T-cell (primary cell): ENCODE measurements at places on chromosomes 12 and 14.

DNA sequence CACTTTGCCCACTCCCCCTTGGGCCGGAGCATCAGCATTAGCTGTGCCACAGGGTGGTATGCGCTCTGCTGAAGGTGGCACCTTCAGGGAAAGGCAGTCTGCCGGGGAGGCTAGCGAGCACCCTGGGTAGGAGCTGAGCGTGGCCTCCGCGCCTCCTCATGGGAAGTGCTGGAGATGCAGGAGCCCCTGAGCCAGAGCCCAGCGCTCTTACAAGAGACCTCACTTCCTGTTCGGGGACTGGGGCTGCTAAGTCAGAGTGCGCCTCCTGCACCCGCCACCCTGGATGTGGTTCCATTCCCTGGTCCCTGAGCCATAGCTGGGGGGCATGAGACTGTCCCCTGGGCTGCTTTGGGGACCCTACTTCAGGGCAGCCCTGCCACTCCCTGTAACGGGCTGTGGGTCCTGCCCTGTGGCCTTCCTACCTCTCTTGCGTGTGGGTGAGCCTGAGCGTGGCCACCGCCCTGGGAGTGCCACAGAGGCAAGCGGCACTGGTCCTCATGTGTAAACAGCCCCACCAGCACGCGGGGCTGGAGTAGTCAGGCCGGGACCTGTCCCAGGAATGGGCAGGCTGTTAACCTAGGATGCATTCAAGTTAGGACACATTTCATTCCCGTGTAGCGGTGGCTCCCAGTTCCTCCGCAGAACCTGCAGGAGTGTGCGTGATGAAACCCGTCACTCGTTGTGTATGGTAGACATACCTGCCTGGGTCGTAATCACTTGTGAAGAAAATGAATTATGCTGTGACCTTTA, 19.4 kb downstream of the COA8 start:
- no peaks in the 10 kb centered on the region for H3K27me3 ChIP-seq
- H3K27ac ChIP-seq = no peak overlapping the region
- H3K4me3 ChIP-seq = no peak overlapping the region
- peaks cover 25% of the 10 kb centered on the region for H3K36me3 ChIP-seq

DNA sequence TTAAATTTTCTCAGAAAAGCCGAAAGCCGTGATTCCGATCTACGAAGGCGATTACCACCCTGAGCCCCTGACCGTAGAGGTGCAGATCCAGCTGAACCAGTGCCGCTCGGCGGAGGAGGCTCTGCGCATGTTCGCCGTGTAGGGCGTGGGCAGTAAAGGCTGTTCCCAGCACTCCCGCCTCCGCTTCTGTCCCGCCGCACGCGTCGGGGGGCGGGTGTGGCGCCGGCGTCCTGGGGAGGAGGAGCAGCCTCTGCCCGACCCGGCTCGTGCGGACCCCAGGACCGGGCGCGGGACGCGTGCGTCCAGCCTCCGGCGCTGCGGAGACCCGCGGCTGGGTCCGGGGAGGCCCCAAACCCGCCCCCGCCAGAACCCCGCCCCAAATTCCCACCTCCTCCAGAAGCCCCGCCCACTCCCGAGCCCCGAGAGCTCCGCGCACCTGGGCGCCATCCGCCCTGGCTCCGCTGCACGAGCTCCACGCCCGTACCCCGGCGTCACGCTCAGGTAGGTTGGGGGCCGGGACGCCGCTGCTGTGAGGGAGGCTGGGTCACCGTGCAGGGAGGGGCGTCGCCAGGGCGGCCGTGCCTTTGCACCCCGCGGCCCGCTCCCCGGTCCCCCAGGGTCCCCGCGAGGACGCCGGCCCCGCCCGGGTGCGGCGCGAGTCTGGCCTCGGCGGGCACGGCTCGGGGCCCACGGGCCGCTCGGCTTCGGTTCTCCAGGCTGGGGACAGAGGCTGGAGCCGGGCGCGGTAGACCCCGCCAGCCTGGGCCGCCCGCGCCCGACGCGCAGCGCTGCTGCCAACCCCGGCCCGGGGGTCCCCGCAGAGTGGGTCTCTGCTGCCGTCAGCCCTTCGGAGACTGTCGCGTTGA, at the start of gene B3GNT4:
Gene B3GNT4, plus strand, starts transcription at position 409 of the 866 bp plus-strand sequence. CDS start 910 bp downstream, outside the sequence.
- DNase-seq = peak; percentile 54
- no peak within 1 kb of the TSS for H3K27ac ChIP-seq
- H3K4me1 ChIP-seq = peaks cover 16% of the 10 kb centered on the region
- H3K27me3 ChIP-seq = peaks cover 46% of the 10 kb centered on the region

GRCh38 chr12:94110258-94110657, 38.1 kb upstream of the PLXNC1 start:
- no peak overlapping the region for H3K27ac ChIP-seq
- H3K36me3 ChIP-seq = no peaks in the 10 kb centered on the region
- no peaks in the 10 kb centered on the region for H3K4me1 ChIP-seq
- no peak for DNase-seq
- peaks cover 13% of the 10 kb centered on the region for H3K27me3 ChIP-seq

DNA sequence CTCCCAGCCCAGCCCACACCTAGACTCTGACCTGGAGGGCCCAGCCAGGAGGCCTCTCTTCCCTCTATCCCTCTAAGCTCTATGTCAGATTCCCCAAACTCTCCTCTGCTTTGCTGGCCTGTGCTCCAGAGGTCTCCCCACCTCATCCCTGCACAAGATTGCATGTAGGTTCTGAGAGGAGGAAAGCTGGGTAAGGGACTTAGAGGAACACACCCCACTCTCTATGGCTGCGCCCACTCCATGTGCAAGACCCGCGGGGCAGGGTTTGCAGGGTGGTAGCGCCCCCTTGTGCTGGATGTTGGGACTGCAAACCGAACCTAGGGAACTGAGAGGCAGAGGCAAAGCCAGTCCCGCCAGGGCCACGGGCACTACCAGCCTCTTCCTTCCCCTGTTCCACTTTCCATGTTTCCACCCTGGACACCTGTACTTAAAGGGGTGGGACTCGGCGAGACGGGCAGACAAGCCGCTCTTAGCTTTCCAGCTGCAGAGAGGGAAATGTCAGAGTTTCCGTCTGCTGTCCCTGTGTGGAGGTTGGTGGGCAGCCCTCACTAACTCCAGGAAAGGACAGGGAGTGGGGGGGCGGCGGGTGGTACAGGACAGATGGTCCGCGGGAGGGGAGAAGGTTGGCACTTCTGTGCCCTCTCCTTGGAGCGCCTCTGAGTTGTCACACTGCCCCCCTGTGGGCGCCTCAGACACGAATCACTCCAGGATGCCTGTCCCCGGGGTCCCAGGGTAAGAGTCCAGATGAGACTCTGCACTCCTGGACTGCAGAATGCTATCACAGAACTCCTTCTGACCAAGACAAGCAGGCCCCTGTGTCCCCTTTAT, 16.8 kb downstream of the MMP14 start:
- peak overlapping the region; percentile 74 for H3K4me3 ChIP-seq
- H3K4me1 ChIP-seq = peaks cover 3% of the 10 kb centered on the region
- peaks cover 45% of the 10 kb centered on the region for H3K27me3 ChIP-seq
- DNase-seq = peak; percentile 83

- H3K36me3 ChIP-seq = no peaks in the 10 kb centered on the region
- H3K27me3 ChIP-seq = no peaks in the 10 kb centered on the region
- no peak for DNase-seq
Observed at GRCh38 chr12:130557886-130558765, 158.0 kb downstream of the RIMBP2 start.

DNA sequence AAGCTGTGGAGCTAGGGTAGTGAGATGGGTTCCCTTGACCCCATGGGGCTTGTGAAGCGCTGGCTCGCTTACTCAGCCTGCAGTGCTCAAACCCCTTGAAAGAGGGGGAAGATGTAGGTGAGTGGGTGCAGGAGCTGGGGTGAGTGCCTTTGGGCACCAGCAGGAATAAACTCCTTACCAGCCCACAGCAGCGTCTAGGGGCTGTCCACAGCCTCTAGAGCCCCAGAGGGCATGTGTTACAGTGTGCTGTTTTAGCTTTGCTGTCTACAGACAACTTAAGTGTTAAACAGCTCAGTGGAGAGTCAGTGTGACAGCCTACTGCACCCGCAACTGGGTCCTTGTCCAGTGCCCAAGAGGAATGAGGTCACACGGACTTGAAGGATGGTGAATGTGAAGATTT, 48.0 kb downstream of the TSPAN8 start:
- no peak for DNase-seq
- H3K4me3 ChIP-seq = no peak overlapping the region
- H3K36me3 ChIP-seq = no peaks in the 10 kb centered on the region
- H3K4me1 ChIP-seq = no peaks in the 10 kb centered on the region

GRCh38 chr12:11941606-11942337, 129.0 kb upstream of the BCL2L14 start:
- H3K4me3 ChIP-seq = no peak overlapping the region
- no peaks in the 10 kb centered on the region for H3K4me1 ChIP-seq
- H3K27ac ChIP-seq = no peak overlapping the region
- H3K36me3 ChIP-seq = no peaks in the 10 kb centered on the region

GRCh38 chr14:77214216-77214615, 32.6 kb downstream of the TMEM63C start:
- H3K4me1 ChIP-seq = no peaks in the 10 kb centered on the region
- H3K27ac ChIP-seq = no peak overlapping the region
- no peak overlapping the region for H3K4me3 ChIP-seq
- no peaks in the 10 kb centered on the region for H3K27me3 ChIP-seq
- no peak for DNase-seq
- H3K36me3 ChIP-seq = no peaks in the 10 kb centered on the region

- peaks cover 11% of the 10 kb centered on the region for H3K27me3 ChIP-seq
- H3K27ac ChIP-seq = no peak overlapping the region
- no peak for DNase-seq
- H3K4me3 ChIP-seq = no peak overlapping the region
Observed at GRCh38 chr14:88209273-88209672, 113.8 kb downstream of the KCNK10 start.

- H3K4me1 ChIP-seq = peaks cover 3% of the 10 kb centered on the region
- no peak for DNase-seq
- H3K27me3 ChIP-seq = peaks cover 4% of the 10 kb centered on the region
- H3K4me3 ChIP-seq = no peak overlapping the region
Observed at GRCh38 chr12:6695313-6696045, 5.1 kb downstream of the PIANP start.

- H3K4me3 ChIP-seq = no peak overlapping the region
- H3K27me3 ChIP-seq = no peaks in the 10 kb centered on the region
- DNase-seq = no peak
- no peak overlapping the region for H3K27ac ChIP-seq
- no peaks in the 10 kb centered on the region for H3K4me1 ChIP-seq
- H3K36me3 ChIP-seq = peaks cover 6% of the 10 kb centered on the region
Observed at GRCh38 chr14:71060825-71061455, 153.7 kb downstream of the PCNX1 start.

DNA sequence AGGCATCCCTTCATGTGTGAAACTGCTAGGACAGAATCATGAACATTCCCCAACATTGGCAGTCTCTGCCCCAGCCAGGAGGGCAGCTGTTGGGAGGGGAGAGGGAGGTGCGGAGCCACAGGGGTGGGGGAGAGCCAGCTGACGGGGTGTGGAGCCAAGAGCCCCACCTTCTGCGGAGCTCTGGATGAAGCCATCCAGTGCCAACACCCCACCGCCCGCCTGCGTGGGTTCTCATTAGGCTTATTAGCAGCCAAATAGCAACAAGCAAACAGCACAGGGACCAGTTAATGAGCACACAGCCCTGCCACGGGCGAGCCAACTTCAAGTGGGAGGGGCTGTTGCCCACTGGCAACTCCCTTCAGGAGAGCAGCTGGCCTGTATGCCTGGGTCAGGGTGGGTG, 12.1 kb downstream of the LTBP2 start:
- H3K27me3 ChIP-seq = no peaks in the 10 kb centered on the region
- no peaks in the 10 kb centered on the region for H3K36me3 ChIP-seq
- no peak for DNase-seq
- no peaks in the 10 kb centered on the region for H3K4me1 ChIP-seq
- no peak overlapping the region for H3K27ac ChIP-seq
- H3K4me3 ChIP-seq = no peak overlapping the region

GRCh38 chr12:2634471-2634870, 160.3 kb upstream of the FKBP4 start:
- no peak for DNase-seq
- no peaks in the 10 kb centered on the region for H3K4me1 ChIP-seq
- H3K4me3 ChIP-seq = no peak overlapping the region
- no peak overlapping the region for H3K27ac ChIP-seq
- peaks cover 41% of the 10 kb centered on the region for H3K27me3 ChIP-seq

DNA sequence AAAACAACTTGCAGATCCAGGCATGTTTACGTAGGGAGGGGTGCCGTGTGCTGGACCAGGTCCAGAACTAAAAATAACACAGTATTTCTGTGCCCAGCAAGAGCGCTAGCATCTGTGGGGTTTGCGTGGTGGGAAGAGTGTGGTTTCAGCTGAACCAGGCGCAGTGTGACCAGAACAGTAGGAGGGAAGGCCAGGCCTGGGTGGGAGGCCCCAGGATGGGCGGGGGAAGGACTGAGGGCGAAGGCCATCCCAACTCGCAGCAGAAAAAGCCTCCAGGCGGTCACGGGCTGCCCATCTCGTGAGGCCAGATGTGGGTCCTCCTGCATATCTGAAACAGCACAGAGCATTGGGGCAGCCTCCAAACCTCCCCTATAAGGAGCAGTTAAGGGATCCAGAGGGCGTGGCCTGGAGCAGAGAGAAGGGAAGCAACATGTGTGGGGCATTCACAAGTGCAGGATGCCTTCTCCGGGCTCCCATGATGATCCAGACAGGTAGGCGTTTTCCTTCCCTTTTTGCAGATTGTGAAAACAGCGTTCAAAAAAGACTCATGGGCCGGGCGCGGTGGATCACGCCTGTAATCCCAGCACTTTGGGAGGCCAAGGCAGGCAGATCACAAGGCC, 17.8 kb upstream of the CD9 start:
- H3K4me1 ChIP-seq = no peaks in the 10 kb centered on the region
- no peak overlapping the region for H3K4me3 ChIP-seq
- H3K27ac ChIP-seq = no peak overlapping the region

GRCh38 chr12:2358986-2359658, 306.3 kb downstream of the CACNA1C start:
- DNase-seq = no peak
- H3K27me3 ChIP-seq = no peaks in the 10 kb centered on the region
- H3K36me3 ChIP-seq = no peaks in the 10 kb centered on the region
- no peak overlapping the region for H3K27ac ChIP-seq
- H3K4me3 ChIP-seq = no peak overlapping the region

- H3K27me3 ChIP-seq = no peaks in the 10 kb centered on the region
- no peaks in the 10 kb centered on the region for H3K36me3 ChIP-seq
- no peak overlapping the region for H3K27ac ChIP-seq
- no peak for DNase-seq
- H3K4me1 ChIP-seq = no peaks in the 10 kb centered on the region
- H3K4me3 ChIP-seq = no peak overlapping the region
Observed at GRCh38 chr12:88782351-88782750, 202.1 kb upstream of the KITLG start.

DNA sequence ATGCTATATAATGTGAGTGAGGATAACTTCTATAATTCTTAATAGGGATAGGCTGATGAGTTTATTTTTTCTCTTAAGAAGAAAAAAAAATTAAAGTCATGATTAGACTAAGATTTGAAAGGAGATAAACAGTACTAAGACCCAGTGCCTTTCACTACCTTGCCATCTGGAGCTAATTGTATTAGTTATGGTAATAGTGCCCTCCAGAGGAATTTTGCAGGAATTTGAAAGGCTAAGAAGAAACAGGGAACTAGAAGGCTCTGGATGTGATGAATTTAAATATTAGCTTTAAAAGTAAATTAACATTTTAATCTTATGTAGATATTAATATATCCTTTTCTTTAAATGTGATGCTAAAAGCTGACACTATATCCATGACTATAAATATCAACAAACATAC, 36.6 kb upstream of the PIK3C2G start:
- H3K27ac ChIP-seq = no peak overlapping the region
- H3K27me3 ChIP-seq = no peaks in the 10 kb centered on the region
- H3K36me3 ChIP-seq = no peaks in the 10 kb centered on the region
- DNase-seq = no peak
- H3K4me3 ChIP-seq = no peak overlapping the region
